ENCODE measurements at places on chromosomes 13 and 19.

GRCh38 chr13:102040812-102041211, 361.0 kb downstream of the FGF14 start:
- no peak for DNase-seq

GRCh38 chr19:34881982-34882381, 44.7 kb upstream of the ZNF30 start:
- DNase-seq: no peak

DNA sequence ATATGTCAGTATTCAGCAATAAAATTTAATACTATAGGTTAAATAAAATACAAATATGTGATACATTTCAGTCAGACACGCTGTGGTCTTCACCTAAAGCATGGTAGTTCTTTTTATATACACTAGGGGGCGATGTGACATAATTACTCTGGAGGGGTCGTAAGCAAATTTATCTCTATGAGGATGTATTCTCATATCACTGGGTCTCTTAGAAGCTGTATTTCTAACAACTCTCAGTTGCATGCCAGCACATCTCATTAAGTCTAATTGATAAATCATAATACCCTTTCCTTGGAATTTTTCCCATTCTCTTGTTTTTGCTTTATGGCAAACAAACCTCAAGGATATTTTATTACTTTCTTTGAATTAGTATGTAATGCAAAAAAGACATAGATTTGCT, 3.9 kb upstream of the PCDH17 start:
- DNase-seq: no peak

DNA sequence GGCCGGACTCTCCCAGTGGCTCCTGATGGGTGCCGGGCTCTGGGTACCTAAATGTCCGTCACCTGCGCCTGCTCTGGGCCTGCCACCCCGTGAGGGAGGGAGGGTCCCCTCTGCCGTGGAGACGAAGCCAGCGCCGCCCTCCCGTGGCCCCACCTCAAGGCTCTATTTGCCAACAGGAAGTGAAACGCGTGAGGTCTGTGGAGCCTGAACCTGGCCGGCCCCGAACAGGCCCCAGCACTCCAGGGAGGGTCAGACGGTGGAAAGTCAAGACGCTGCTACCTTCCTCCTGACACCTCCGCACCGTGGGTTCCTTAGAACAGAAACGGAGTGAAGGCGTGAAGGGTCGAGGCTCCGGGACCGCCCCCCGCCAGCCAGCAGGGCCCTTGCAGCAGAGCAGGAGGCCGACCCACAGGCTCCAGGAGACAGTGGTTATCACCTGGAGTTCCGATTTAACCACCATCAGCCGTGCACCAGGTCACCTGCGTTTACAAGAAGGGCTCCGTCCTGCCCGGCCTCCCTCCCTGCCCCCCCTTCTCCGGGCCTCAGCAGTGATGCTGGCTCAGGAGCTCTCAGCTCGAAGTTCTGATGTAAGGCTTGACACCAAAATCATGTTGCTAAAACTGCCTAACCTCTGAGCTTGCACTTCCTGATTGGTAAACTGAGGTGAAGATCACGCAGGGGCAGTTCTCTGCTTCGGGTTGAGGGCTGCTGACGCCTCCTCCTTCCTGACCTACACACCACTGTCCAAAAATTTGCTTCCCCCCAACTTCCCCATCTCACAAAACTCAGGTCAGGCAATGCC, 50.9 kb upstream of the C13orf46 start:
- no peak for DNase-seq

DNA sequence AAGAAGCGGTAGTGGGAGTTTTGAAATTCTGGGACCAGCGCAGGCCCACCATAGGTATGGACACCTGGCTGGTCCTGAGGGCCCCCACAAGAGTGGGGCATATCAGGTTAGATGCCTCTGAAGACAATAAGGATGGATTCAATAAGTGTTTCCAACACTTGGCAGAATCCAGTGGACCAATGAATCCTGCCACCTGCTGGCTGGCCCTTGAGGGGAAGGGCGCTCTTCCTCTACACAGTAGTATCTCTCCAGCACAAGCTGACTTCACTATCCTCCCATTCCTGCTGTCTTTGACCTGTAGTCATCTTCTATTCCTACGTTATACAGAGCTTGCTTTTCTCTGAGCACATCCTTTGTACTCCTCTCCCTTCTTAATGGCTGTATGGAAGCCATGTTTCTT, 199.7 kb upstream of the TSHZ3 start:
- DNase-seq: no peak

DNA sequence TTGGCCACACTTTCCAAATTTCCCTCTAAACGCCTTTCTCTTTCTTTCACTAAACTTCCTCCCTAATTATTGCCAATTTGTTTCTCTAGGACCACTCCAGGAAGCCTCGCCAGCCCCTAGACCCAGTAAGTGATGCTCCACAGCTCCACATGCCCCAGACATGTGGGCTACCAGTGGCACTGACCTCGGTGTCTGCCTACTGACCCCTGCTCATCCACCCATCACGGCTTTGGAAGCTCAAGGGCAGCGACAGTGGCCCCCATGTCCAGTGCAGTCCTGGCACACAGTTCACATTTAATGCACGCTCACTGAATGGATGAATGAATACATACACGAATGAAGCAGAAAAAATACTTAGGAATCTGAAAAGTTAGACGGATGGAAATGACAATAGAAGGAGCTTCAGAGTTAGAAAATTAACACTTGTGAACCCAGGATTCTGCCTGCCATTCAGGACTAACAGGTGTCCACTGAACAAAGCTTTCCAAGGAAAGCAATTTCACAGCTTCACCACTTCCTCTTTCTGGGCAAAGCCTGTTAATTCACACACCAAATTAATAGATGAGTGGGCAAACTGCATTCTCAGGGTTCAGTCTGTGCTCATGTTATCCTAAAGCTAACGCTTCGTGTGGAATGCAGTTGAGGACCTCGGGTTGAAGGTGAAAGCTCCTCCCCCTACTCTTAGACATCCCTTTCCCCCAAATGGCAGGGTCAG, 50.9 kb downstream of the CCDC70 start:
- DNase-seq: no peak

GRCh38 chr19:54439174-54439851, 9.7 kb upstream of the LENG8 start:
- DNase-seq: no peak

DNA sequence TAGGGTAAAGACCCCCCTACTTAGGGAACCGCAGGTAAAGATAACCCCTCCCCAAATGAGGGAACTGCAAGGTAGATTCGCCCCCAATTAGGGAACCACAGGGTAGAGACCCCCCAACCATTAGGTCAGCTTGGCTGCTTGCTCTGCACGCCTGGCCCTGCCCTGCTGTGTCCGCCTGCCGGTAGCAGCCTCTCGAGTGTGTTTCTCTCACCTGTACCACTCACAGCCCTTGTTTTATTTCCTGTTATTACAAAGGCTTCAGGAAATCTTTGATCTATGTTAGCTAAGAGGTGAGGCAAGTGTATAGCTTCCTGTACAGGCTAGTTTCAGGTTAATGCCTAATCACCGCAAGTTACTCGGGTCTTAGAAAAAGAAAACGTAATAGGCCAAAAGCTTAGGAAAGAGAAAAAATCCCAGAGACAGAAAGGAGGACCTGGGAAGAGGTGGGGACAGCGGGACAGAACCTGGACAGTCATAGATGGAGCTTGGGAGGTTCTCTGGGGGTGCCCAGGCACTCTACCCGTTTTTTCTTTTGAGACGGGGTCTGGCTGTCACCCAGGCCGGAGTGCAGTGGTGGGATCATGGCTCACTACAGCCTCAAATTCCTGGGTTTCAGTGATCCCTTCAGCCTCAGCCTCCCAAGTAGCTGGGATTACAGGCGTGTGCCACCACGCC, 23.1 kb upstream of the EIF3G start:
- DNase-seq: peak; percentile 23

- no peak for DNase-seq
Observed at GRCh38 chr13:32638739-32639138, 52.5 kb downstream of the PDS5B start.

DNA sequence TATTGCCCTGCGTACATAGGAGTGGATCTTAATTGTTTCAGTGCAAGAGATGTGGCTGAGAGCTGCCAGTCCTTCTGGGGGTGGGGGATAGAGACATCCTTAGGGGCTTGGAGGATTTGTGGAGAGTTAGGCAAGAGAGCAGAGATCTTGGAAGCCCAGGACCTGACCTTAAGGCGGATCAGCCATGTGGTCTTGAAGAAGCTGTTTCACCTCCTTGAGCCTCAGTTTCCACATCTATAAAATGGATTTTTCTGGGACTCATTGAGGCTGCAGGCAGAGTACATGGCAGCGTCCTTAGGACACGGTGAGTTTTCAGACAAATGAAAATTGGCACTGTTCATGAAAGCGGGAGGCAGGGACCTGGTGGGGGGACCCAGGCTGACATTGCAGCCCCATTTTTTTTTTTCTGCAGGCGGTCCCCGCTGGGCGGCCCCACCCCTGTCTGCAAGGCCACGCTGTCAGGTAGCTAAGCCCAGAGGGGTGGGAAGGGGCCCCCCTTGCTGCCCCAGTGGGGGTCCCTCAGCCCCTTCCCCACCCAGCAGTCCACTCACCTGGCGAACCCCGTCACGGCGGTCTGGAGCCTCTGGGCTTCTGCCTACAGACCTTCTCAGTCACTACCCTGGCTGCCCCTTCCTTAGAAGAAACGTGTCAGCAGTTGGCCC, 30.0 kb downstream of the PDE4A start:
- no peak for DNase-seq

DNA sequence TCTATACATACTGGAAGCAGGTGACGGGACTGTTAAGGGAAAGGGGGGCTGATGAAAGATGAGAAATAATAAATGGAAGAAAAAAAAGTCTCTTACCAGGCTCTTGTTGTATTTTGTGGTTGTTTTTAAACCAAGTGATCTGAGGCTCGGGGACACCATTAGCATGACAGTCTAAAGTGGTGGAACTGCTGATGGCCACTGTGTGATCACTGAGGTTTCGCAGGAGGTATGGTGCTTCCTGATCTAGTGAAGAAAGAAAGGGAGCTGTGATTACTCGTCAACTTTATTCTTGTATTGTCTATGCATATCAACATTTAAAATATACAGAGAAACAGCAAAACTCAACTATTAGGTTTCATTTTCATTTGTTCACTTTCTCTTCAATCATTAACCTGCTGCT, 110.1 kb downstream of the FLT1 start:
- DNase-seq: no peak

GRCh38 chr19:18637673-18638630, 1.1 kb downstream of the KLHL26 start:
- DNase-seq: no peak

DNA sequence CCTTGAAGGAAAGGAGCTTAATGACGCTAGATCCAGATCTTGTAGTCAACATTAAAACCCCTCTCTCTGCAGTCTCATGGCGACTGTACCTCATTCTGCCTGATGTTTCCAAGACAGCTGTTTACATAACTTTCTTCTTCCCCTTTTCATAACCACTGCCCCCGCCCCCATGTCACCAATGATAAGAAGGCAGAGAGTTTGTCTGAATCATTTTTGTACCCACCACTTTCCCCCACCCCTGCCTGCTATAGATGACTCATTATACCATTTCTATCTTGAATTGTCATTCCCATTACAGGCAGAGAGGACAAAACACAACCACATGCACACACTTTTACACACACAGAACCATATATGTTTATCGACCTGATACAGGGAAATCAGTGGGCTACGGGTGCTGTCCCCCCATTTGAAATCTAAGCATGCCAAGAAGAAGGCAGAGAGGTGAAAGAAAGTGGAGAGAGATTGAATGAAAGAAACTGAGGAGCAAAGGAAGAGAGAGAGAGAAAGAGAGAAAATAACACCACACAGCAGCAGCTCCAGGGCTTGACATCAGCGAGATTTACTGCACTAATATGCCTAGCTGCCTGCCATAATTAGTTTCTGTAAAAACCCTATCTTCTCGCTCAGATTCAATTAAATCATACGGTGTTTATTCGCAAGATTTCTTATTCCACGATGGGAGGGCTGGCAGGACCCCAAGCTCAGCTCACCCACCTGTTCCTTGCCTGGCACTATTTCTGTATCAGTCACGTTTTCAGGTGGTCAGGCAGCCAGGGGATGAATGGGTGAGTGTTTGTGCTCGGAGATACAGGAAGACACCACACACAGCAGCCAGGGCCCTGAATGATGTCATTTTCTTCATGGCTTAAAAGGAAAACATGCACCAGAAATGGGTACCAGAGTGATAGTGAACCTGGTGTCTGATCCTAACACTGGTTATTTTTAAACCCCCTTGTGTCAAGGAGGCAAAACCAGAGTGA, 114.3 kb upstream of the SERP2 start:
- peak; percentile 25 for DNase-seq

DNA sequence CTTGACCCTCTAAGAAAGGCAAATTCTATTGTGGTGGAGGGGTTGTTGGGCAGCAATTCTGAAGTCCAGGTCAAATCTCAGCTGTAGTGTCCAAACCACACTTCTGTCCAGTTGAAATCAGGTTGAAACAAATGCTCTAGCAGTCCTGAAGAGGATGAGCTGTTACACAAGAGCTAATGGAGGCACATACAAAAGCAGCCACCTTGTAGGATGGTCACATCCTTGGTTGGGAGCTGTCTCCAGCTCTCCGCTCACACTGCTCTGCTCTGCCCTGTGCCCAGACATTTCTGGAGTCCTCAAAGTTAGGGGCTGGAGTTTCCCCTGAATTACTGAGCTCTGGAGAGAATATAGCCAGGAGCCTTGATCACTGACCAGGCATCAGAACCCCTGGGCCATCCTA, 47.2 kb downstream of the GPR12 start:
- no peak for DNase-seq

DNA sequence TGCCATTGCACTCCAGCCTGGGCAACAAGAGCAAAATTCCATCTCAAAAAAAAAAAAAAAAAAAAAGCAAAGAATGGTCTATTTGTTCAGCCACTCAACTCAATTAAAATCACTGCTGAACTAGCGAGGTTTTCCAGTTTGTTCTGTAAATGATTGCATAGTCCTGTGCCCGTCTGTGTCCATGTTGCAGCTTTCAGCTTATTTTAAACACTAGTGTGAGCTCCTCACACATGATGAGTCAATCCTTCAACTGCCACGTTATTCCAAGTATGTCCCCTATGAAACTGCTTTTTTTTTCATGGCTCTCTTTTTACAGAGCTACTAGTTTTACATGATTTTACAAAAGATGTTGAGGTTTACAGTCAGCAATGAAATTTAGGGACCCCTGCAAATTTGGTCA, 12.2 kb downstream of the SUGP2 start:
- DNase-seq: no peak

- DNase-seq: no peak
Observed at GRCh38 chr19:48121909-48122371, 11.3 kb upstream of the PLA2G4C start.

- DNase-seq: no peak
Observed at GRCh38 chr19:15631817-15632216, 8.9 kb upstream of the CYP4F3 start.

- peak; percentile 67 for DNase-seq
Observed at GRCh38 chr19:51690454-51691073, 2.6 kb upstream of the SPACA6 start.

- no peak for DNase-seq
Observed at GRCh38 chr13:80239571-80240255, 101.2 kb downstream of the SPRY2 start.

GRCh38 chr13:113630296-113630695, 27.7 kb downstream of the ATP4B start:
- DNase-seq: no peak

- DNase-seq: no peak
Observed at GRCh38 chr13:42607546-42607945, 33.6 kb downstream of the TNFSF11 start.
